Activated CD4-positive, CD25-positive, alpha-beta regulatory T cell treated with anti-CD3 and anti-CD28 coated beads, Interleukin-2, amount 50 U/mL, for 16 hours (primary cell): ENCODE measurements at places on chromosomes 3 and 15.

DNA sequence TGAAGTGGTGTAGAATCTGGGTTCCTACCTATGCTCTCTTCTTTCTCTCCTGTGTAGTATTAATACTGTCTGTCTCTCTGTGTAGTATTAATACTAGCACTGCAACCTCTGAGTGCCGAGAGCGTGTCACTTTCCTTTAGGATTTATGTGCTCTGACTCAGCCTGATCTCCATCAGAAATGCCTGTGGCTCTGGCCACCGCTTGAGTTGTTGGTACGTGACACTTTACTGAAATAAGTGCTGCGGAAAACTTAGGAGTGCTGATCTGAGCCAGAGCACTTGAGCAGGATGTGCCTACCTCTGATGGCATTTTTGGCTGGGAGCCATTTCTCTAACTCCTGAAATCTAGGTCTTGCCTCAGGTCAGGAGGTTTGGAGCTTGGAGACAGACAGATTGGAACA, 807.4 kb downstream of the SQOR start:
- no peak for DNase-seq

GRCh38 chr15:58677426-58677825, 72.1 kb downstream of the ADAM10 start:
- no peak for DNase-seq

DNA sequence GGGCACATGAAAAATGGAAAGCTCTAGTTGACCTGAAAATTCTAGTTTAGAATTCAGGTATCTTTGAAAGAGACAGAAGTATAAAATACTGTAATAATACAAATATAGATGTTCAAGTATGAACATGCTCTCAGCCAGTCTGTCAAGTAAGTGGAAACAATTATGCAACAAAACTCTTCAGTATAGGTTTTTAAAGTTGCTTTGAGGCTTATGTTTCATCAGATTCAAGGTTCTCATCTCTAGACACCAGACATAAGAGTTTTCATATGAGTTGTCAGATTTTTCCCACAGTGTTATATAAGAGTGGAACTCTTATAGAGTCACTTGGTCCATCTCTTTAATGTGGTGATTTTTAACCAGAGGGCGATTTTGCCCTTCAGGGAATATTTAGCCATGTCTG, 22.0 kb downstream of the CMSS1 start:
- DNase-seq = no peak

GRCh38 chr3:170222647-170223541, 670 bp downstream of the PRKCI start:
- DNase-seq = peak; percentile 1

DNA sequence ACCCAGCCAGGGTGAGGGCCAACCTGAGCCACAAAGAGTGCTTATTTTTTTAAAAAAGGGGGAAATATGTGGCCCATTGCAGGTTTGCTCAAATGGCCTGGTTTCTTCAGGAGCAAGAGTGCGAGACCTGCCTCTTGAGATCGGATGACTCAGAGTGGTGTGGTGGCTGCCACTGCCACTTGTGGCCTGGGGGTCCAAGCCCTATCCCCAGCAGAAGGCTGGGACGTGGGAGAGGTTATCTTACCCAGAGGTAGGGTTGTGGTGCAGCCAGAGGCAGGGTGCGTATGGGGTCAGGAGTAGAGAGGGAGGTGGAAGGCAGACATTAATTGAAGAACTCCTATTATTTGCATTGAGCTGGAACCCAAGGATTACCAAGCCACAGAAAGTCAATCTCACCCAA, 83.2 kb upstream of the SMAD3 start:
- DNase-seq = no peak

GRCh38 chr15:92878593-92879053, 21.5 kb upstream of the CHD2 start:
- no peak for DNase-seq

GRCh38 chr3:45169125-45169904, 23.1 kb upstream of the CDCP1 start:
- no peak for DNase-seq

DNA sequence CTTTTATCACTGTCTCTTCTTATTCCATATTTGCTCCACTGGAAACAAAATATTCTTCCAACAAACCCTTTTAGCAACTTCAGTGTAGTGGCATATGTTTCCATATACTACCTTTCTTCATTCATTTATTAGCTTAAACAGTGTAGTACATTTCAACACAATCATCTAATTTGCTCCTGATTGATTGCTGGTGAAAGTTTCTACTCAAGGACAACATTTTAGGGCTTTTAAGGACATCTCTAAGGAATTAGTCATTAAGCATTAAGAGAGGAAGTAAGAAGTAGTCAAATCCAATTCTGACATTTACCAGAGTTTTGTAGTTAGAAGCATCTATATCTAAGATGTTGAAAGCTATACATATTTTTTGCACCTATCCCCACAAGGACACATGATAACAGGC, 55.8 kb downstream of the RSRC1 start:
- DNase-seq = no peak

DNA sequence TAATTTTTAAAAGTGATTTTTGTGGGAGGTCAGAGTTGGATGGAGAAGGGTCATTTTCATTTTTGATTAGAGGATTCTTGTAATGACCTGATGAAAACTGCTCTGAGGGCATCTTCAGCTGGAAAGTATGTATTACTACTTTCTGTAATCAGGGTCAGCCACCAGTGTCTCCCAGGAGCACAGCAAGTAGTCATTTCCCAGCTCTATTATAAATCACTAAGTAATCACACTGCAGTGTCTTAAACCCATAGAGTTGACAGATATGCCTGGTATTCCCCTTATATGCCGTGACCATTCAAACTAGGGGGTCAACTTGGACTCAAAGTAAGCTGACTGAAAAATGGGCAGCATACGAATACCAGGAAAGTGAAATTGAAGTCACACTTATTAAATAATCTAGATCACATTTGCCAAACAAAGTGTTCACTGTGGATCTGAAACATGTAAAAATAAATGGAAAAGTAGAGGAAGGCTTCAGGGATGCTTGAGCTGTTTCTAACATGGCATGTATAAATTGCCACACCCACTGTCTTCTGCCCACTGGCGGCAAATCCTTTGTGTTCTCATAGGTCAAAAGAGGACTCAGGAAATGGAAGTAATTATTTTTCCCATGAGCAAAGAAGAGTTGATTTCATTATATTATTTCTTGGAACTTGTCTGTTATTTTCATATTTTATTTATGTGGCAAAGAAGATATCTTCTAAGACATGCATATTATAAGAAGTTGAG, 105.7 kb downstream of the MBNL1 start:
- DNase-seq = no peak

- DNase-seq = no peak
Observed at GRCh38 chr15:72920551-72920950, 131.7 kb upstream of the NEO1 start.

- no peak for DNase-seq
Observed at GRCh38 chr15:76239786-76240185, 71.5 kb downstream of the ETFA start.

DNA sequence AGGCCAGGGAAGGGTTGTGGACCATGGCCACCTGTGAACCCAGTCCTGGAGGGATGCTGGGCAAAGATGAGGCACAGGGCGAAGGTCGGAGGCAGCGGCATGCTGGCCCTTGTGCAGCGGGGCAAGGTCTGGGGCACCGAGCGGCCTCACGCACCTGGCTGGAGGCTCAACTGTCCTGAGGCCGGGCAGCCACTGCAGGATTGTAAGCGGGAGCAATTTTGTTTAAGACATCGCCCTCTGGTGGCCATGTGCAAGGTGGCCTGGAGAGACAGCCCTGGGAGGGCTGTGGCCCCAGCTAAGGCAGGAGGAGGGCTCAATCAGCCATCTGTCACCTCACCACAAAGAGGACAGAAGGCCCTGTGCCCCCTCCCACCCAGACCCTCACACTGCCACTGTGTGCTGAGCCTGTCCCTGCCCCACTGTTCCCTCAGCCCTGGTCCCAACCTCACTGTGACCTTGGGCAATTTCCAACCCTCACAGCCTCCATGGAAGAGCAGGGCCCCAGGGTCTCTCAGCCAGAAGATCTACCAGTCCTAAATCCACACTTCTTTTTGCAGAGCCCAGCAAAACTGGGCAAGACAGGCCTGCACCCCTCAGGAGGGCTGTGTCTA, 46.2 kb downstream of the TPRA1 start:
- DNase-seq = peak; percentile 31

DNA sequence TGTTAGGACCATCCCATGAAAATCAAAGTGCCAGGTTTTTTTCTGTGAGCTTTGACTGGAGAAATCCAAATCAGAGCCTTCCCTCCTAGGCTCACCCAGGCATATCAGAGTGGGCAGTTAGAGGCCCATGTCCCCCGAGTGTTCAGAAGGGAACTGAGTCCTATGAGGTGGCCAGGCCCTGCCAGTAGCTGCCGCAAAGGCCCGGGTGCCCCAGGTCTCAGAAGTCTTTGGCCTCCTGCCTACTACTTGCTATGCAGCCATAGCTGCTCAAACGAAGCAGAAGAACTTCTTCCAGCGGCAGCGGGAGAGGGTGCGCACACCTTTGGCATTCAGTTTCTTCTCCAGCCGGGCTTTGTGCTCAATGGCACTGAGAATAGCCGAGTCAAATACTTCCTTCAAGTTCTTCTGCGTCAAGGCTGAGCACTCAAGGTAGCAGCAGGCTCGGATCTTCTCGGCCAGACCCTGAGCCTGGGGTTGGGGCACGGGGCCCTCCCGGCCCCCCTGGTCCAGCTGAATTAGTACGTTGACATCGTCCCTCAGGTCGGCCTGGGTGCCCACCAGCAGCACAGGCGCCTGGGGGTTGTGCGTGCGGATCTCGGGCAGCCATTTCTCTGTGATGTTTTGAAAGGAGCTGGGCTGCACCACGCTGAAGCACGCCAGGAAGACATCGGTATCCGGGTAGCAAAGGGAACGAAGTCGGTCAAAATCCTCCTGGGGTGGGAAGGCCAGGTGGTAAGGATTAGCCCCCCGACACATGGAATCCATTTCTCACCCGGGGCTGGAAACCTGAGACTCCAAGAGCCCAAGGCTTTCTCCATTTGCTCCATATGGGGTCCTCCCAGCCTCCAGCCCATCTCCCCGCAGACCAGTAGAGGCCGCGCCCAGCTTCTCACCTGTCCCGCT, 992 bp downstream of the RHOV start:
- DNase-seq = no peak
